T-helper 17 cell (primary cell): ENCODE measurements at places on chromosomes 1 and 21.

GRCh38 chr1:239896569-239896968 lies 195.1 kb upstream of the FMN2 start:
- DNase-seq, result no peak

DNA sequence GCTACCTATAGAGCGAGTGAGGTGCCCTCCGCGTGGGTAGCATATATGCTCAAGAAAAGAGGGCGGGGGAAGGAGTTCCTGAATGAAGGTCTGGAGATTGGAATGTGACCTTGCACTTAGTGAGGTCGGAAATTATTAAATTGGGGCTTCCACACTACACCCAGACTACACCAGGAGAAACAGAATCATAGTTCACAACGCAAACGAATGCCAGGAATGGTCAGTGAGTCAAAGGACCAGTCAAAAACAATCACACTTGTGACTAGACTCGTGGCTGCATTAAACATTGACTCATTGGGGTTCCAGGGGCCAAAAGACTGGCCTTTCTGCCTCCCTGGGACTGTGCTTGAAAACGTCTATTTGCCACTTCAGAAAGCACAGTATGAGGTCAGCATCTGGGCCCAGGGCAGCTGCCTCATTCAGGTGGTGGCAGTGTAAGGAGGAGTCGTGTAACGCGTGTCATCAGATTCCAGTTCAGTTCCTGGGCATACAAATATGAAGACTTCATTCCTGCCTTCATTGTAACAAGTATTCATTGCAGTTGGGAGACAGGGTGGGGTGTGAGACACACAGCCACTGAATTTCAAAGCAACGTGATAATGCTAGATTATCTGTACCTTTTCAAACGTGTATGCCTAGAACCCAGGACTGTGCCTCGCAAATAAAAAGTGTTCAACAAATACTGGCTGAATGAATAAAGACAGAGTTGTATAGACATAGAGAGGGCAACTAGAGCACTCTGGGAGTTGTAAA lies at the start of gene YOD1:
TSS of gene YOD1 (minus strand) at position 18 of the 753 bp plus-strand sequence. CDS start 178 bp downstream, outside the sequence.
- no peak for DNase-seq

DNA sequence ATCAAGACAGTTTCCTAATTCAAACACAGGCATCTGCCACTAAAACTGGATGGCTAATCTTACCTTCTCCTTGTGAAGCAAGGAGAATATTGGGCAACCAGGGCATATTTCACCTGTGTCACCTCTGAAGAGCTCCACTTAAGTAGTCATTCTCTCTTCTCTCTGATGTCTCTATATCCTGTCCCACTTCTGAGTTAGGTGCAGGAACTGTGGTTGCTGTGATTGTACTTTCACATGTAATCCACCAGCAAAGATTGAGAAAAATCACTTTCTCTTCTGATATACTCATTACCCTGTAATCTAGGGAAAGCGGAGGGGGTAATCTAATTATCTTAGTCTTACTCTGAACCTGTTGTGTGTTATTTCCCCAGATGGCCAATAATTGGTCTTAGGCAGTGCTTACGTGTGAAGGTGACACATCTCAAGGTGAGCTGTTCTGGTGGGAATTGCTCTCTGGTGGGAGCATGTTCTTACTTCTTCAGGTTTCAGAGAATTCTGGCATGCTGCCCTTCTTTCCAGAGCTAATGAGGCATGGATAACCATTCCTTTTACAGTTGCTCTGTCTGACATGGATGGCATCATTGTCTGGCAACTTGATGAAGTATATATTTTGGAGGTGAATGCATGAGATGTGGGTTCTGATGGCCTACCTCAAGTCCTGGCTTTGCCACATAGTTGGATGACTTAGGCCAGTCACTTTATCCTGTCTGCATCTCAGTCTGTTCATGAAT lies 12.0 kb downstream of the XCL2 start:
- no peak for DNase-seq

DNA sequence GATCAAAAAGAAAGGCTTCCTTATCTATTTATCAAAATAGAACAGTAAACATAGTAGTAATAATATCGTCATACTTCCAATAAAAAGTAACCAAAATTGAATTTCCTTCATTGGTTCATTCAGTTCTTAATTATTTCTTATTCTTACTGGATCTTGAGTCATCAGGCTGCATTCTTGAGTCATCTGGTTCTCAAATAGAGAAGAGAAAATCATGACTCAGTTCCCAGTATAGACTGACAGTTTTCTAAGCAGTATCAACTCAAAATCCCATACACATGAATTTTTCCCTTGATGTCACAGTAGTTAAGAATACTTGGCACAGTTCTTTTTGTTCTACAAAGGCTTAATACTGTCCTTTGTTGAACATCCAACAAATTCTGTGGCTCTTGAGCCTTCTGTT lies 626.9 kb upstream of the ADGRL4 start:
- DNase-seq, result no peak

DNA sequence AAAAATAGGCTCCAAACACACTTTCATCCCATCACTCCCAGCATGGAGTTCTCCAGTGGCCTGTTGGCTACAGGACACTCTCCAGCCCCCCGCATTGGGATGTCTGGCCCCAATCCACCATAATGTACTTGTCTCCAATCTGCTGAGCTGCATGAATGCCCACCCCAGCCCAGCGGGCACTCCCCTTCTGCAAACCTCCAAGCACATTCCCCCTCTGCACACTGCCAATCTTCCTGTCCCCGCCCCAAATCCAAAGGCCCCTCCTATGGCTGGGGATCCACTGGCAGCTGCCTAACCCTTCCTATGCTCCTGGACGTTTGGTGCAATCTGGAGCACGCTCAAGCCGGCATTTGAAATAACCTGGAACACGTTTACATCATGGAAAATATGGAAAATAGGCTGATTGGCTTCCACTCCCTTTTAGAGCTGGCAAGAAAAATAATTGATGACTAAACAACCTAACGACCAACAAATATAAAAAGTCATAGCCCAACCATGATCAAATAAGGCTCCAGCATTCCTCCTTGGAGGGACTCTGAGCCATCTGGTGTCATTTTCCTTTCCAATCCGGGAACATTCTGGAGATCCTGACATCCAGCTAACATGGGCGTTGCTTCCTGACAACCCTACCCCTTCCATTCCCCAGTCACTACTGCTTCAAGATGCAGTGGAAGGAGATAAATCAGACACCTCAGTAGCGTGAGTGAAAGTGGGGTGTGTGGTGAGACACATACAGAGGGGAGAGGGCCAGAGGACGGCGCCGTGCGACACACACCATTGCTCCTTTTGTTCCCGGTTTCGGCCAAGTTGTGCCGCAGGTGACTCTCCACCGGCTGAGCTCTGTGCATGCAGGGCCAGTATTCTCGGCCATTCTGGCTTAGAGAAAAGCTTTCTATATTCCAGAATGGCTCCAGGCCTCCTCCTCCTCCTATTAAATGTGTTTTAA lies 41.6 kb downstream of the PDE9A start:
- DNase-seq, result no peak

- DNase-seq, result no peak
These were observed 25.3 kb downstream of the ADAM30 start for GRCh38 chr1:119870917-119871596.

GRCh38 chr1:35298464-35298863 lies 30.0 kb downstream of the ZMYM4 start:
- DNase-seq, result no peak

DNA sequence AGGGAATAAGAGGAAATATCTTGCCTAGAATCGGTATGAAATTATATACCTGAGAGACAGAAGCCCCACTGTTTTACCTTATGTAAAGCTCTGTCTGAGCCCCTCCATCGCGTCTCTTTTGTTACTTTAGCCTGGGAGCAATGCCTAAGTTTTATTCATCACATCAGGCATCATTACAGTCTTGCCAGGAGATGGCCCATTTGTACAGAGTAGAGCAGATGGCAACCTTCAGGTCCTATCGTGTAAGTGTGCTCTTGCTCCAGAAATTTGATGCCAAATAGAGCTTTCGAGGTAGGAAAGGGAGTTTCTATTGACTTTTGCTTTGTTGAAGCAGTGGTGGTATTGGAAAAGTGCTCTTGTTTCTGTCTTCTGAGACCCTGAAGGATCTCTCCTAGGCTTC lies 24.9 kb downstream of the CFAP126 start:
- DNase-seq, result no peak

GRCh38 chr21:41713495-41714281 lies 53.2 kb downstream of the RIPK4 start:
- DNase-seq, result no peak

- DNase-seq, result no peak
These were observed 348.8 kb downstream of the RYR2 start for GRCh38 chr1:237390823-237391222.
